ENCODE measurements at places on chromosomes 6 and 20. TPM values are rescaled to one million over a fixed set of nuclear protein-coding genes. Genes with fewer than 3 reads are reported as not detected.

DNA sequence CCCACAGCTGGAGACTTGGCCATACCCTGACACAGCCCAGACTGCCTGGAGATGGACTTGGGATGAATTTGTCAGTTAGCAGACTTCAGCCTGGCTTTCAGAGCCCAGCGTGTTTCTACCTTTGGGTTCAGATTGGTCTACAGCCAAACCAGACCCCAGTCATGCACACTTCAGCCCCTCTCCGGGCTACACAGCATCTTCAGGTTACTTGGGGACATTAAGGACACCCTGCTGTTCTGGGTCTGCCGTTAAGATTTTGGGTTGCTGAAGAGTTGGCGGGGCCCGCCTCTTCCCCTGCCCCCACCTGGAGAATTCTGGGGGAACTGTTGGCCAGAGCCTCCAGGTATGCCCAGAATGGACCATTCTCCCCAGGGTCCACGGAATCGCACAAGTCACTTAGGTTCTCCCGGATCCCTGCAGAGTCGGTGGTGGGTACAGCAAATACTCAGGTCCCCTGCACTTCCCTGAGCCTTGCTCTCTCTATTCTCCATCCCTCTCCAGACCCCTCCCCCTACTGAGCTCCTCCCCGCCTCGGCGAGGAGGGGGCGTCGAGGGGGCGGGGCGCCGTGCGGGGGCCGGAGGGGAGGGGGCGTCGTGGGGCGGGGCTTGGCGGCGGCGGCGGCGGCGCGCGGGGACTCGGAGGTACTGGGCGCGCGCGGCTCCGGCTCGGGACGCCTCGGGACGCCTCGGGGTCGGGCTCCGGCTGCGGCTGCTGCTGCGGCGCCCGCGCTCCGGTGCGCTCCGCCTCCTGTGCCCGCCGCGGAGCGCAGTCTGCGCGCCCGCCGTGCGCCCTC lies at the start of gene PTK7:
PTK7 (plus strand) TSS at position 645 of the 794 bp plus-strand sequence. CDS start 175 bp downstream, outside the sequence.
- H3K27ac ChIP-seq: no peak within 1 kb of the TSS
- H3K27me3 ChIP-seq: peaks cover 27% of the 10 kb centered on the region
- DNase-seq: no peak

DNA sequence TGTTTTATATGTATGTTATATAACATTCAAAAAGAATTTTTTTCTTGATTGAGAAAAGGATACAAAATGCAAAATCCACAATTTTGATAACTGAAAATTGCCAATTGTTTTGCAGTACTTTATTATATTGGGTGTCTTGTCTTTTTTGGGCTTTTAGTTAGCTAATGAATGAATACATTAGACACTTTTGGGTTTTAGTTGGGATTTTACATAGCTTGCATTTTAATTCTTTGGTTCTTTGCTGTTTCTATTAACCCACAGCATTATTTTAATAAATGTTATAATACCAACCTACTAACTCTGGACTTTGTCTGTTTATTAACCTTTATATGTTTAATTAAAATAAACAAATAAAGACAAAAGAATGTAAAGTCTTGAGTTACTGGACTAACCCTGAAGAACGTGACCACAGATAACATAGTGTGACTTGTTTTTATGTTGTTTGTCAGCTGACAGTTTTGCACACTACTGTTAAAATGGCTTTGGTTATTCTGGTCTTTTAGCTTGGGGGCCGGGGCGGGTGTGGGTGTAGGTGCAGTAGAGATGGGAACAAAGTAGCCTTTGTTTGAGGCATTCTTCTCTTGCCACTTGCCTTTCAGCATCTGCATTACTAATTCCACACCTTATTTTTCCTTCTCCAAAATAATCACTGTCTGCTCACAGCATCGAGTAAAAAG lies 159.1 kb downstream of the QKI start:
- no peak overlapping the region for H3K27ac ChIP-seq
- no peak for DNase-seq
- peaks cover under 1% of the 10 kb centered on the region for H3K4me1 ChIP-seq
- no peak overlapping the region for H3K4me3 ChIP-seq
- H3K36me3 ChIP-seq: peaks cover 6% of the 10 kb centered on the region

GRCh38 chr6:169005166-169005565 lies 248.5 kb downstream of the THBS2 start:
- DNase-seq: no peak
- peaks cover 12% of the 10 kb centered on the region for H3K27me3 ChIP-seq
- H3K36me3 ChIP-seq: no peaks in the 10 kb centered on the region
- no peak overlapping the region for H3K4me3 ChIP-seq
- H3K27ac ChIP-seq: no peak overlapping the region

GRCh38 chr6:164825386-164825785 lies 484.0 kb downstream of the C6orf118 start:
- no peaks in the 10 kb centered on the region for H3K27me3 ChIP-seq
- DNase-seq: no peak
- H3K4me1 ChIP-seq: no peaks in the 10 kb centered on the region
- no peaks in the 10 kb centered on the region for H3K36me3 ChIP-seq

COX4I2 gene
- total RNA-seq: not detected

- DNase-seq: no peak
- peaks cover 19% of the 10 kb centered on the region for H3K4me1 ChIP-seq
- peaks cover 7% of the 10 kb centered on the region for H3K36me3 ChIP-seq
- H3K4me3 ChIP-seq: no peak overlapping the region
- H3K27ac ChIP-seq: no peak overlapping the region
These were observed 92.6 kb downstream of the RNGTT start for GRCh38 chr6:88870717-88871330.

DNA sequence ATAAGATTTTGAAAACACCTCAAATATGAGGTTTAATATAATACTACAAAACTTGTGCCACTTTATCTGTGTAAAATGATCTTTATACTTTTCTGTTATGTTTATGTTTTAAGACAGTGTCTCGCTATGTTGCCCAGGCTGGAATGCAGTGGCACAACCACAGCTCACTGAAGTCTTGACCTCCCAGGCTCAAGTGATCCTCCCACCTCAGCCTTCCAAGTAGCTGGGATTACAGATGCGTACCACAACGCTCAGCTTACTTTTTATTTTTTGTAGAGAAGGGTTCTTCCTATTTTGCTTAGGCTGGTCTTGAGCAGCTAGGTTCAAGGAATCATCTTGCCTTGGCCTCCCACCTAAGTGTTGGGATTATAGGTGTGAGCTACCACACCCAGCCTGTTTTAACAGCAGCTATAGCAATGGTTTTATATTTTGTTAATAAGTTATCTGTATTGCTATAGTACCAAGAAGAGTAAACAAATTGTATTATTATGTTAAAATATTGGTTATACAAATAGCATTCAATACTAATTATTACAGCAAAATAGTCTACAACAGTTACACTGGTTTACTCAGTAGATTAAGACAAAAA lies 8.2 kb downstream of the TAB2 start:
- no peaks in the 10 kb centered on the region for H3K27me3 ChIP-seq
- H3K27ac ChIP-seq: peak overlapping the region; percentile 97
- no peak for DNase-seq
- peak overlapping the region; percentile 58 for H3K4me3 ChIP-seq

DNA sequence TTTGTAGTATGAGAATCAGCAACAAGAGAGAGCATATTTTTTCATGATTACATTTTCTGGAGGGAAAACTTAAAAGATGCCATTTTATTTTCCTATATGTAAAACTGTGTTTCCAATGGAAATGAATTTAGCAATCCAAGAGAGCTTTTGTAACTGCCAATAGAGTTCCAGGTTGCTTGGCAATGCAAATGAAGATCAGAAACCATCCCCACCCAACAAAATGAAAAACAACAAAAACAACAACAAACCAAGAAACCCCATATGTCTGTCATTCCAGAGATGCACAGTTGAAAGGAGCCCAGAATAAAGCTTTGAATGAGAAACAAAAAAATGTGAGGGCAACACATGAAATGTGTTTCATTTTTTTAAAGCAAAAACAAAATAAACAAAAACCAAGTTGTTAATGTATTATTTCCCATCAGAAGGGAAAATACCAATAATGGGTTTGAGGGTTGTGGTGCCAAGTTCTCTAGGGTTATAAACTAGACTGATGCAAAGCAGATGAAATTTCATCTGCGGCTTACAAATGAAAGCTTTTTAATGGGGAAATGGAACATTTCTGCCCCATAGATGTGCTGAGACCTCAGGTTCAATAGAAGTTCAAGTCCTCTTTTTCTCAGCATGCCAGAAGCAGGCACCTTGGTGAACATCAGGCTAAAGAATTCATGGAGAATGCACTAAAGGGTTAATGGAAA lies 121.5 kb upstream of the MCHR2 start:
- no peaks in the 10 kb centered on the region for H3K36me3 ChIP-seq
- no peak for DNase-seq
- H3K27me3 ChIP-seq: peaks cover 42% of the 10 kb centered on the region
- no peak overlapping the region for H3K4me3 ChIP-seq
- no peaks in the 10 kb centered on the region for H3K4me1 ChIP-seq

Data from T-helper 17 cell (primary cell).